CD4-positive, alpha-beta T cell treated with Interleukin-6 for 4 hours (primary cell): ENCODE measurements at places on chromosomes 2 and 18.

- no peak for DNase-seq
Observed at GRCh38 chr2:199136681-199137080, 321.1 kb downstream of the SATB2 start.

DNA sequence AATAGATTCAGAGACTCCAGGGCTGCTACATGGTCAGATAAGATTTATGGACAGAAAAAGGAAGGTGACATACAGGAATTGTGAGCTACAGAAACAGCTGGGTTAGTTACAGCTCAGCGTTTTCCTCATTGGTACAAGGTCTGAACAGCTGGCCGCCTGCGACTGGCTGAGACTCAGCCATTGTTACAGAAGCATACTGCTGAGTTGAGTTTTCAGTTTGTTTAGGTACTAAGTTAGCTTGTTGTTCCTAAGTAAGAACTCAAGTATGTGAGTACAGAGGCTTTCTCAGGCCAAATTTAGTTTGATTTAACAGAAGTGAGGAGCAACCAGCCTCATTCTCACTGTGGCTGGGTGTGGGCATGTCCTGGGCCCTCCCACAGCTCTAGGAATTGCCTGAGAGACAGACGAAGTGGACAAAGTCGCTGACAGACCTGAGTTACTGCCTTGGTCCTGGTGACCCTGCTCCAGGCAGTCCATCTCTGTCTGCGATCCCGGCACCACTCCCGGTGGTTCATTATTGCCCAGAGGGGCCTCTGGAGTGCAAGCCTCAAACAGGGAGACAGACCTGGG is 27.8 kb upstream of the RHOB start:
- no peak for DNase-seq

DNA sequence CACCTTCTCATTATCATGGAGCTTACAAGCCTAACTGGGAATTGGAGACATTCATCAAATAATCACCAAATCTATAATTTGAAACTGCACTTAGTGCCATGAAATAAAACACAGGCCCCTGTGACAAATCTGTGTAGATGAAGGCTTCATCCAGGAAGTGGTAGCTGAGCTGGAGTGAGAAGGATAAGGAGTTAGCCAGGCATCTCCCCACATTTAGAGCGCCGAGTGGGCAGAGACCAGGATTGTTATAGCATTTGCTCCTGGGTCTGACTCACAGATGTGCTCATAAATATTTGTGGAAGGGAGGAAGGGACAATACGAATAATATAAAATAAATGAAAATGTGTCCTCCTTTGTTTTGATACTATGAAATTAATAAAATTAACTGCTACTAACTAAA is 2.5 kb upstream of the MAT2A start:
- no peak for DNase-seq

DNA sequence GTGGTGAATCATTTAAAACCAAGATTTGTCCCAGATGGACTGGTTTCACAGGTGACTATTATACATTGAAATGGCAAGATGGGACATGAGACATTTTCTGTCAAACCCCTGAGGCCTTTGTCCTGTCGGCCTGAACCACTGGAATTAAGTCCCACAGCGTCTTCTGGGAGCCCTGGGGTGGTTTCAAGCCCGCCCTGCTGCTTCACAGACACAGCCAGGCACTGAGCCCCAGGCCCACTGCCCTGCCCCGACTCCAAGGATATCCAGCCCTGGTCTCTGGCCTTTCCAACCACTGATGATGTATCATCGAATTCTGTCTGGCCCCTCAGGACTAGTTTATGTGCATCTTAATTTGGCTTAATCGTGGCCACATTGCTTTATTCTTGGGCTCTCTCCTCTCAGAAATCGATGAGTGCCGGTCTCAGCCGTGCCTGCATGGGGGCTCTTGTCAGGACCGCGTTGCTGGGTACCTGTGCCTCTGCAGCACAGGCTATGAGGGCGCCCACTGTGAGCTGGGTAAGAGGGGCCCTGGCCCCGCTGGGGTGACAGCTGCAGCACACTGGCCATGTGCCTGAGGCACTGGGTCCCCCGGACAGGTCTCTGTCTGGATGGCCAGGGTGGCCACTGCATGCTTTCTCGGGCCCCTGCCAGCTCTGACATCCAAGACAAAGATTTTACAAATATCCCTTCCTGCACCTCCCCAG is 39.5 kb downstream of the MTERF4 start:
- no peak for DNase-seq

DNA sequence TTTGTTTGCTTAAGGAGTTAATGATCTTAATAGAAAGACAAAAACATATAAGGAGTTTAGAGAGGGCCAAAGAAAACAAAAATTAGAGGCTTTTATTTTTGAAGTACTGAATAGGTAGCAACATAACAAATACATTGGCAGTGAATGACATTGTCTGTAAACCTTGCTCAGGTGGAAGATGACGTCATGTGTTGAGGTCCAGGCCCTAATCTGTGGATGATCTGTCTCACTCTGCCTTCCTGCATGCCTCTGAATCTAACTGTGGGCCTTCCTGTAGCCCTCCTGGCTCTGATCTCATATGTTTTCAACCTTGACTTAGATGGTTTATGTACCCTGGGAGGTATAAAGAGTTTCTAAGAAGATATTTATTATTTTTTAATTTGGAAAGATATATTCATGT is 58.1 kb upstream of the DYNAP start:
- DNase-seq = no peak

DNA sequence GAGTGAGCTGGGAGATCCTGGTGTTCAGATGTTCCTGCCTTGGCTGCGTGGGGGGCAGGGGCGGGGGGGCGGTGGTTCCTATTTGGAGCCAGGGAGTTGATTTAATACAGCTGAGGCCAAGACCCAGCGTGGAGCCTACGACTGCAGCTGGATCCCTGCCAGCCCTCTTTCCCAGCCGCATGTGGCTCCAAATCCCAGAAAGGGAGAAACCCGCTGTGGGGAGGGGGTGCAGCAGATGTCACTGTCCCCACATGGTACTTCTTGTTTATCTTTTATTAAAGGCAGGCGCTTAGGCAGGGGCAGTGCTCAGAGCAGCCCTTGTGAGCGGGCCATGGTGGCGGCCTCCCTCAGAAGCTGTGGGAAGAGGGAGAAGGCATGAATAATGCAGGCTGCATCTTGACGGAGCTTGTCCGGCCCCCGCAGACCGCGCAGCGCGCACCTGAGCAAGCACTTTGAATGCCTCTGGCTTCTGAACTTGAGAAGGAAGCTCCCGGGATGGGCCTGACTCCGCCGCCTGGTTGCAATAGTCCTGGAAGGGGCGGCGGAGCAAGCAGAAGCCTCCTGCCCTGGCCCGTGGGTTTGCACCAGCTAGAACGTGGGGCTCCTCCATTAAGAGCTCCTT is 112.1 kb downstream of the GLI2 start:
- no peak for DNase-seq

- DNase-seq = peak; percentile 27
Observed at GRCh38 chr2:134290358-134290757, 36.5 kb downstream of the MGAT5 start.

GRCh38 chr2:183995632-183996031 is 602.7 kb upstream of the ZNF804A start:
- DNase-seq = no peak

- DNase-seq = no peak
Observed at GRCh38 chr18:10320791-10321190, 133.6 kb upstream of the APCDD1 start.

GRCh38 chr2:39667104-39667885 is 1.6 kb downstream of the TMEM178A start:
- DNase-seq = no peak

GRCh38 chr18:45173799-45174519 is 441.3 kb upstream of the SLC14A2 start:
- DNase-seq = no peak

GRCh38 chr18:57426187-57426586 is 9.0 kb upstream of the ONECUT2 start:
- no peak for DNase-seq

DNA sequence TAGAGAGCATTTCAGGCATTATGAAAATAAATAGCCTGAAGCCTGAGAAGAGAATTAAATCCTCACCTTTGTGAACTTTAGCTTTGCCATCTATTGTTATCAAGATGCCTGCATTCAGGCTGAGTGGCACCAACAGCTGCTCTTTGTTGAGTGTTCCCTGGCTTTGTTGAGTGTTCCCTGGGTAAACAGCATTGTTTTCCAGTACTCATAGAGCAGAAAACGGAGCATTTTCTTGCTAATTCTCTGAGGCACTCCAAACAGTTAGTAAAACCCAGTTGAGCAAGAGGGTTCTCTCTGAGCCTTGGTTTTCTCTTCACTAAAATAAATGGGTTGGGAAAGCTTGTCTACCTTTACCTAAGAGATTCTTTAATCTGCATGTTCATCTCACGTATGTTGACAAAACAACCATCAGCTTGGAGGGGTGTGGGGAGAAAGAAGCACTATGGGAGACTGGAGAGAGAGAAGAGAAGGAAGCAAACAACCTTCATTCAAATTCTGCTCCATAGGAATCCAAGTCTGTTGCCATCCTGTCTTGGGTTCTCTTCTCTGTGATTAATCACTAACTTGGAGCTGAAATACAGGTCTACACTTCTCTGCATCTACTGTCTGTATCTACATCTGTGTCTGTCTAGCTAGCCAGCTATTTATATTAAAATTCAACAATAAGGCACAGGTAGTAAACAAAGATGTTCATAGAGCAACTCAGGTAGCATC is 567.0 kb upstream of the SOX11 start:
- no peak for DNase-seq

DNA sequence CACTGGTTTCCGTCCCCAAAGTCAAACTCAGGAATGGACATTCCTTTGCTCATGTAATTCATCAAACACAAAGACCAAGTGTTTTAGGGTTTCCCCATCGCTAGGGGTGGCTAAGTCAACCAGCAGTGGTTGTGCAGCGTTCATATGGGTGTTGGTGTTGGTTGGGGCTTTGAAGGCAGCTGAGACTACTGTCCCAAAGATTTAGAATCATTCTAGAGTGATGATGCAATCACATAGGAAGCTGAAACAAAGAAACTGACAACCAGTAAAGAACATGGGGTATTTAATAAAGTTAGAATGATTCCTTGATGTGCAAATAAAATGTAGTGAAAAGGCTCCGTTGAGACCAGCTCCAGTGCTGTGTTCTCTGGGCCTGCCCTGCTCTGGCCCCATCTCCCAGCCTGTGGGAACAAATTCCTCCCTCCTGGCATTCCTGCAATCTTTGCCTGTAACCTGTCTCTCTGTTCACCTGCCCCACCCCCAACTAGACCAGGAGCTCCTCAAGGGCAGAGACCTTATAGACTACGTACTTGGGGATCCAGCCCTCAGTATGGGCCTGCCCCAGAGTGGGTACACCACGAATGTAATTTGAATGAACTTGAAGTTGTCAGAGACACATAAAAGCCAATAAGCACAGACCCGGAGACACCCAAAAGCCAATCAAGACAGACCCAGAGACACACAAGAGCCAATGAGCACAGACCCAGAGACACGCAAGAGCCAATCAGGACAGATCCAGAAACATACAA is 191.7 kb upstream of the TWIST2 start:
- no peak for DNase-seq

DNA sequence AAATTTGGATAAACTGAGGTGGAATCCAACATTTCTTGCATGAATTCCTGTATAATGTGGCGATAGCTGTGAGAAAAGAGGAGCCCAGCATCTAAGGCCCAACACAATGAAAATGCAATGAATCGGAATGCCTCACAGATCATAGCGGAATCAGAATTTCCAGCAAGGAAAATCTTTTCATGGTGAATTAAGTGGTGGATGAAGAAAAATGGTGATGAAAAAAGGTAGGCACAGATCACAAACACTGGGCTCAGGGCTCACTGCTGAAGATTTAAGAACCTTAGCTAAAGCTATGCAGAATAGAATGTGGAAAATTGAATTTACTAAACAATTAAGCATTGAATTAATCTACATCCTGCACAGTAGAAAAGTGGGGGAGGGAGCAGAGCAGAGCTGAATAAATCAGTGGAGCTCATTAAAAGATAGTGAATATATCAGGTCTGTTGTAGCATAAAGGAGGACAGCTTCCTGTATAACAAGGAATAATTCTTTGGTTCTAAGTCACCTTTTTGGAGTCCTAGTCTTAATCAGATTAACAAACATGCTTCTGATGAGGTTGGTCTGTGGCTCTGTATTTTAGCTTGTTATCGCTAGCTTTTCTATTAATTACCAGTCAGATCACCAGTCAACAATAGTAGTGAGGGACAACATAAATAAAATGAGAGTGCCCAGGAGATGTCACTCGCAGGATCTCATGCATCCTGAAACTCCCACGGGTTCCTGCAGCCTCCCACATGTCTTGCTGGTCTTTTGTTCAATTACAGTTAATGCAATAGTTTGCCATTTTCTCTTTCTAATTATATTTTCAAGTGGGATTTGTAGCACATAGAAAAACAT is 27.0 kb downstream of the MEIS1 start:
- no peak for DNase-seq

GRCh38 chr18:54035927-54036326 is 188.5 kb downstream of the MBD2 start:
- no peak for DNase-seq

DNA sequence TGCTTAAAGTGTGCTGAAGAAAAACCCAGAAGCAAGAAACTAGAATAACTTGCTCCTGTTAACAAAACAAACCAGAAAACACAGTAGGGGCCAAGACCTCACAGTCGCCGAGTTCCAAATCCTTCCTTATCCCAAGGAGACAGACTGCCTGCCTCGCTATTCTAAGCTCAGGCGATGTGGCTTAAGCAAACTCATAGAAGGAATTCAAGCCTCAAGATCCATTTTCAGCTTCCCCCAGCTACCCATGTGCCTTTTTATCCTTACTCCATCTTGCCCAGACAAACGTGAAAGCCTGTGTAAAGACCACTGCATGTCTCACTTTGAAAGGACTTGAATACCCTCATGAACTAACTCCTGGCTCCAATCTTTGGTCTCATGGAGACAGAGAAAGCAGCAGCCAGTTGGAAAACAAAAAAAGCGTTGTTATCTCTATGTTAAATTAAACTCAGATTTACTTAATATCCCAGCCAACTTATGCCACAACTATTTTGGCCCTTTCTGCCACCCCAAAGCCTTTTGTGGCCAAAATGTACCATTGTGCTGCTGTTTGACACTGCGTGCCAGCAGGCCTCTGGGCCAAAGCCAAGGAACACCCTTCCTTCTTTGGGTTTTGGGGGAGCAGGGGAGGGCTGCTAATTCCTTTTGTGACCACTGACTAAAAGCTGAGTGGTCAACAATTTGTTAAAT is 123.2 kb upstream of the FZD5 start:
- DNase-seq = no peak

- no peak for DNase-seq
Observed at GRCh38 chr18:77003316-77003715, 129.3 kb downstream of the MBP start.

DNA sequence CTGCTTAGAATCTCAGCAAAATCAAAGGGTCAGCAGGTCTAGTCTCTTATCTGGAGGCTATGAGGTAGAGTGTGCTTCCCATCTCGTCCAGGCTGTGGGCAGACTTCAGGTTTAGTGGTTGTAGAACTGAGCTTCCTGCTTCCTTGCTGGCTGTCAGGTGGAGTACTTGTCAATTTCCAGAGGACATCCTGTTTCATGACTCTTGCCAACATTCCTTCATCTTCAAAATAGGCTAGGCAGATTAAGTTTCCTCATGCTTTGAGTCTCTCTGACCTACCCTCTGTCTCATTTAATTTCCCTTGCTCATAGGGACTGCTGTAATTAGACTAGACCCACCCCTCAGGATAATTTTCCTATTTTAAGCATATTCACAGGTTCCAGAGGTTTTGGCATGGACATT is 562.6 kb downstream of the SPAG16 start:
- no peak for DNase-seq
